ENCODE measurements at places on chromosomes 1 and 21.

- no peak for DNase-seq
These were observed 64.3 kb downstream of the FASLG start for GRCh38 chr1:172723251-172723650.

GRCh38 chr1:113545210-113545609 lies 154.9 kb downstream of the MAGI3 start:
- DNase-seq = no peak

DNA sequence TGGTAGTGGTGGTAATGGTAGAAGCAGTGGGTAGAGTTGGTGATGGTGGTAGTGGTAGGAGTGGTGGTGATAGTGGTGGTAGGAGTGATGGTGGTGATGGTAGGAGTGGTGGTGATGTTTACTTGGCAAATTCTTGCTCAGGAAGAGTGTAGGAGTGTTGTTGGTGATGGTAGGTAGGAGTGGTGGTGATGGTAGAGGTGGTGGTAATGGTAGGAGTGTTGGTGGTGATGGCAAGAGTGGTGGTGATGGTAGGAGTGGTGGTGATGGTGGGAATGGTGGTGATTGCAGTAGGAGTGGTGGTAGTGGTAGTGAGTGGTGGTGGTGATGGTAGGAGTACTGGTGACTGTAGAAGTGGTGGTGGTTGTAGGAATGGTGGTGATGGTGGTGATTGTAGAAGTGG lies 106.5 kb downstream of the DISC1 start:
- no peak for DNase-seq

- DNase-seq = no peak
These were observed 2.6 kb downstream of the TAGLN2 start for GRCh38 chr1:159922511-159923202.

DNA sequence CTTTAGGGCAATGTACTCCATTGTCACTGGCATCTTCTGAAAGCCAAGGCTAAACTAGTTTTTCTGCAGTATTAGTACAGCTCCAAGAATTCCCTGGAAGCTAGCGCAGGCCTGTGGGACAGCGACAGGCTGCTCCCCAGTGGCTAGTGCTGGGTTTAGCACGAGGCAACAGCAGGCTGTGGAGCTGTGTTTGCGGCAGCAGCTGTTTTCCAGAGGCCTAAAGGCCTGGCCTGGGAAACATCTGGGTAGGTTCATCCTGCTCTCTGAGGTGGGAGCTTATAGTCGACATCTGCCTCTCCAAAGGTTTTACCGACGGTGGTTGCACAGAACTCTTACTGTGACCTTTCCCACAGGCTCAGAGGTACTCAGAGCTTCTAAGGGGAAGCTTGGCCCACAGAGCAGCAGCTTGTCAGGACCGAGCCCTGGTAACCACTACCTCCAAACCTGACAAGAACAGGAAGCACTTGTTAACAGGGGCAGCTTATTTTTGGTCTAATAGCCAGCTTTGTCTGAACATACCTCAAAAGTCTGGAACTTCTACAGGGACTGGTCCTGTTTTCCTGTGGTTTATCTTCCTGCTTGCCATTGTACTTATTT lies 17.2 kb downstream of the CC2D1B start:
- no peak for DNase-seq

- no peak for DNase-seq
These were observed 106.5 kb upstream of the COL24A1 start for GRCh38 chr1:86263101-86263500.

DNA sequence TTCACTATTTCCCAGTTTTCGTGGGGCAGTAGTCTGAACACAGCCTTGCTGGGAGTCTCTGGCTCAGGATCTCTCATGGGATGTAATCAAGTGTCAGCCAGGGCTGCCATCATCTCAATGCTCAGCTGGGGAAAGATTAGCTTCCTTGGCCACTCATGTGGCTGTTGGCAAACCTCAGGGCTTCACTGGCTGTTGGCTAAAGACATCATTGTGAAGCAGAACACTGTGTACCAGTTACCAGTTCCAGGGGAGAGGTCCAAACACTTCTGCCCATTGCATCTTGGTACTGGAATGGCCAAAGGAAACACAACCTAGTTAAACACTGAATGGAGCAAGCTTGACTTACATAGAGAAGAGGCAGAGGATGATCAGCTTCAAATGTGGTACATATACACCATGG lies 33.7 kb downstream of the AADACL4 start:
- no peak for DNase-seq

- DNase-seq = no peak
These were observed 22.9 kb downstream of the HTR1D start for GRCh38 chr1:23194119-23194984.

GRCh38 chr1:224779536-224779935 lies 149.9 kb upstream of the DNAH14 start:
- DNase-seq = no peak

DNA sequence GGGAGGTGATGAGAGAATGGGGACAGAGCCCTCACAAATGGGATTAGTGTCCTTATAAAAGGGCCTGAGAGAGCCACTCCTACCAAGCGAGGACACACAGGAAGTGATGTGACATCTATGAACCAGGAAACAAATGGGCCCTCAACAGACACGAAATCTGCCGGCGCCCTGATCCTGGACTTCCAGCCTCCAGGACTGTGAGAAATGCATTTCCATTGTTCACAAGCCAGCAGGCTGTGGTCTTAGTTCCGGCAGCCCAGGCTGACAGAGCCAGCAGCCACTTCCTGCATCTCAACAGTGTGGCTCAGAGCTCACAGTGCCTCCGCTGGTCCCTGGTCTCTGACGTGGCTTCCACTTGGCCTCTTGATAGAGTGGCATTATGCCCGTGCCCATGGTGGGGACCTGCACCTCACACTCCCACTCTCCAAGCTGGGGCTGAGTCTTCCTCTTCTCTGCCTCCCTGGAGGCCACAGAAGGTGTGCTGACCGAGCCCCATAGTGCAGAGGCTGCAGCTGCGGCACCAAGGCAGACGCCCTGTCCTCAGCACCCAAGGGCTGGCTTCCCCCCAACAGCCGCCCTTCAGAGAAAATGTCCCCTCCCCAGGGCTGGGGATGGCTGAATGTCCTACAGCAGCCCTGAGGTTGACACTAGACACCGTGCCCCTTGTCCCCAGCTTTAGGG lies 44.9 kb downstream of the ACOT7 start:
- peak; percentile 56 for DNase-seq

DNA sequence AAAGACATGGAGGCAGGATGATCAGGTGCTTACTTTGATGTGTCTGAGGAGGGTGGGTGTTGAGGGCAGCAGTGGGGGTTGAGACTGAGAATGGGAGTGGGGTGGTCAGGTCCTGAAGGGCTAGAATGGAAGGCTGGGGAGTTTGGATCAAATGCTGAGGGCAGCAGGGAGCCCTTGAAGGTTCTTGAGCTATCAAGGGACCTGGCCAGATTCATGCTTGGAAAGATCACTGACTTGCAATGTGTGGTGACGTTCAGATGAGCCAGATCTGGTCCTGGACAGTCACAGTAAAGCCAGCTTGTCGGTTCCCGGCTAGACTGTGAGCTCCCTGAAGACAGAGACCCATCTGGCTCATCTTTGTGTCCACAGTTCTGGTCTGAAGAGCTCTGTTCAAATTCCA lies 3.8 kb downstream of the EPHB2 start:
- DNase-seq = no peak

DNA sequence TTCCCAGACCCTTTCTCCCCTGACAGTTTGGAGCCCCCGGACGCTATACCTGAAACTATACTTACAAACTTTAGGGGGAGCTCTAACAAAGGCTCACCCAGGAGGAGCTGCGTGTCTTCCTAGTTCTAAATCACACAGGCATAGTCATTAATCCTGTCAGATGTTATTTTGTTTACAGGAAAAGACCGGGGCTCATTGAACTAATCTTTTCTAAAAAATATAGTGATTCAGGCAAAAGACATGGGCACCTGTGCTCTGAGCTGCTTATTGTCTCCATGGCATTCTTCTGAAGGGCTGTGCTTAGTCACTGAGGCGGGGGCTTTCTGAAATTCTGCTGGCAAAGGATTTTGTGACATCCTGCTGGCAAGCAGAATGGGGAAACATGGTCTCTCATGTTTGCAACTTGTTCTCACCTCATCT lies 1577.0 kb downstream of the NCAM2 start:
- no peak for DNase-seq
